ENCODE measurements at places on chromosomes 5 and 9.
A peak's percentile ranks its signal among the peaks of the same experiment; 100 is the strongest.

DNA sequence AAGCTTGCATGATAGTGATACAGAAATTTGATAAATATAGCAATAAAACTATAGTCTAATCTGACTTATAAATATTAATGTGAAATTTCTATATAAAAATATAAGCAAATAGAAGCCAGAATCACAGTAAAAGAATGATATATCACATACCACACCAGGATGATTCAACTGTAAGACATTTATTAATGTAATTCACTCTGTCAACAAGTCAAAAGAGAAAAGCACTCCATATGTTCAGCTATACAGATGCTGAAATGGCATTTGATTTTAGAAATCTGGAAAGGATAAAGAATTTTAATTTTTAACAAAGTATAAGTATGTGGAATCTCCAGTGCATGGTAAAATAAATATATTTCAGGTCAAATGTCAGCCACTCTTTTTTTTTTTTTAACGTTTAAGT, 372.4 kb downstream of the KCNN2 start:
- no peak for DNase-seq

DNA sequence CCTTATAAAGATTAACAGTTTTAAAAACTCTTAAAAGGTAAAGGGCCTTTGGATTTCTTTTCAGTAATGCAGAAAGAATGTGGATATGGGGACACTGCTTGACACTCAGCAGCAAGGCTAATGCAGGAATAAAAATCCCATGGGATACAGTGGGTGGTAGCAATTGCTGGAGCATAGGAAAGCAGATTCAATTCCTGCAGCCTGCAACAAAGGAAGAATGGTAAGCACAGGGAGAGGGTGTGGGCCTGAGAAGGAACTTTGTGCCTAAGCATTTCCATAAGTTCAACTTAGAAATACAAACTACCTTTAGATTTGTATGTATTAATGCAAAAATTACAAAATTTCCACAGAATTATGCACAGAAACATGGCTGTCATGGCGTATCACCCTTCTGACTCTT, 65.8 kb upstream of the CDK5RAP2 start:
- no peak for DNase-seq

GRCh38 chr9:132026932-132027585, 52.6 kb downstream of the MED27 start:
- no peak for DNase-seq

DNA sequence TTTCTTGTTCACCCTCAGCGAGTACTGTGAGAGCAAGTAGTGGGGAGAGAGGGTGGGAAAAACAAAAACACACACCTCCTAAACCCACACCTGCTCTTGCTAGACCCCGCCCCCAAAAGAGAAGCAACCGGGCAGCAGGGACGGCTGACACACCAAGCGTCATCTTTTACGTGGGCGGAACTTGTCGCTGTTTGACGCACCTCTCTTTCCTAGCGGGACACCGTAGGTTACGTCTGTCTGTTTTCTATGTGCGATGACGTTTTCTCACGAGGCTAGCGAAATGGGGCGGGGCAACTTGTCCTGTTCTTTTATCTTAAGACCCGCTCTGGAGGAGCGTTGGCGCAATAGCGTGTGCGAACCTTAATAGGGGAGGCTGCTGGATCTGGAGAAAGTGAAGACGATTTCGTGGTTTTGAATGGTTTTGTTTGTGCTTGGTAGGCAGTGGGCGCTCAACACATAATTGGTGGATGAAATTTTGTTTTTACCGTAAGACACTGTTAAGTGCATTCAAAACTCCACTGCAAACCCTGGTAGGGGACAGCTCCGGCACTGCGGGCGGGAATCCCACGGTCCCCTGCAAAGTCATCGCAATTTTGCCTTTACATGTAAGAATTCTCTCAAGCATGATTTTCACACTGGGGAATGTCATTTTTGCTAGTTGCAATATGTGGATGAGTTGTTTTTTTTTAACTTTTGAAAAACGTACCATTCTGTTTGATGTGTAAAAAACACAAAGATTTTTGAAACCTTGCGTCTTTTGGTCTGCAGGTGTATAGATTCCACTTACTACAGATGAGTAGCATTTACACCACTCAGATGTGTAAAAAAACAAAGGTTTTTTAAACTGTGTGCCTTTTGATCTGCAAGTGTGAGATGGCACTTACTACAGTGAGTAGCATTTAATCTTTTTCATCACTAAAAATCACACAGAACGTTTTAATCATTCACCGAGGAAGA, 631 bp upstream of the C9orf72 start:
- DNase-seq: peak; percentile 98

GRCh38 chr5:42912184-42912798, 100.6 kb upstream of the SELENOP start:
- DNase-seq: peak; percentile 58

DNA sequence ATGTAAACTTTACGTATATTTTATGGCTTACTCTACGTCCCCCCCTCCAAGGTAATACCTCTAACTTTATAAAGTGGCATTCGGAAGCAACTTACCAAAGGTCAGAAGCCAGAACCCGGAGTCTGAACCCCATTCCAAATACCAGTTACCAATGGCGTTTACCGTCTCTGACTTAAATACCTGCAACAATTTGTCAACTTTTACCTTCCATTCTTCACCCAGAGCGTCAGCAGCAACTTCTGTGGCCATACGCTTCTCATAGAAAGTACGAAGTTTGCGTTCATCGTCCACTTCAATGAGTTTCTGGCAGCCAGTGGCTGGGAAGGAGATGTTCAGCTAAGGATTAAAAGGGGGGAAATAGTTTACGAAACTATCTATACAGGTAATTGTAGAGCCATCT, 753 bp downstream of the RPS6 start:
- DNase-seq: no peak

GRCh38 chr9:78821126-78821822, 524.3 kb downstream of the PSAT1 start:
- DNase-seq: no peak

DNA sequence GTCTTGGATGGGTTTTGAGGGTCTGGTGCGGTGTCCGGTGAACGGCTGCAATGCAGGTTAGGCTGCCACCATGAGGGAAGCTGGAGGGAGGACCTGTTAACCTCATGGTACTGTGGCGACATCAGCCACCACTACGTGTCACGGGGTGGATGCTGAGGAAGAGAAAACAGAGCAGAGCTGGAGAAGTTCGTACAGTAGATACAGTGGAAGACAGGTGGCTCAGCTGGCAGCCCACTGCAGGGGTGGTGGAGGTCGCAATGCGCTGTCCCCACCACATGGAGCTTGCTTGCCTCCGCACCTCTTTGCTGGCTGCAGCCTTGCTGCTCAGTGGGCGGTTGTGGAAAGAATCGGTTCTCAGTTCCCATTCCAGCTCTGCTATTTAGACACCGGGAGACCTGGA, 2.8 kb downstream of the DCANP1 start:
- no peak for DNase-seq

- DNase-seq: no peak
Observed at GRCh38 chr5:61010467-61011454, 65.8 kb downstream of the NDUFAF2 start.

DNA sequence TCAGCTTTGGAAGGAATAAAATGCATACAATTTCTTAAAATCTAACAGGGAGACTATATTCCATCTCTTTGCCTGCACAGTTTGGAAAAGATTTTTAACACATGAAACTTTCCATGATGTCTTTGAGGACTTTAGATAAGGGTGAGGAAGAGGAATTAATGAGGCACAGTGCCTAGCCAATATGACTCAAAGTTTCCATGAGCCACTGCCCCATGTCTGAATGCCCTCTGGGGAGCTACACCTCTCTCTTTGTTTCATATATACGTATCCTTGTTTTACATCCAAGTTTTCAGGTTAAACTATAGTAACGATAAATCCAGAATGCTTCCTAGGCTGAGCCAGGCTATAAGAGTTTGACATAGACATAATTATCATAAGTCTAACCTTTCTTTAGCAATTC, 349.3 kb upstream of the TLE4 start:
- no peak for DNase-seq

GRCh38 chr5:35129921-35130485, 82.3 kb upstream of the AGXT2 start:
- peak; percentile 44 for DNase-seq

DNA sequence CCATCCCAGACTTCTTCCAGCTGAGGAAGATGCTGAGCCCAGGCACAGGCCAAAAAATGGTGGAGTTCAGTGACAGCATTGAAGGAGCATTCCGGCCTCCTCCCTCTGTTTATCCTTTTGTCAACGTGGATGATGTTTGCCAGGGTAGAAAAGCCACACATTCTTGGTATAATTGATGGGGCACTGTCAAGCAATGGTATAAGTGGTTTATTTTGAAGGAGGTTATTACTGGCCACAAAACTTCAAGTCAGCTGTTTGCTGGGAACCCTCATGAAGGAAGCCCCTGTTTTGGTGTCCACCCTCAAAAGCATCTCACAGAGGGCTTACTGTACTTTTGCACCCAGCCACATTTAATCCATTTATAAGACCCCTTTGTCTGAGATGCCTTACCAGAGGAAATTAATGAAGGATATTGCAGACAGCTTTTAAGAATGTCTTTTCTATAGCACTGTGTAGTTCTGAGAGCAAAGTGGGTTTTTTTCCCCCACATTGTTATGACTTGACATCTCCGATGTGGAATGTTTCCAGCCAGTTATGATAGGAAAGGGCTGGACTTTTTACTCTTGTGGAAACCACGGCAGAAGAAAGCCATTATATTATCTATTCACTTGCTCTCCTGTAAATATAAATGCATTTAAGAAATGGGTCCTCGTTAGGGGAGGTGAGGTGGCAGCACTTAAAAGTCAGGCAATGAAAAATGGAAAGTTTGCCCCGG, 95.5 kb upstream of the SPATA31D4 start:
- no peak for DNase-seq

GRCh38 chr5:87327998-87328397, 60.3 kb downstream of the RASA1 start:
- DNase-seq: no peak

DNA sequence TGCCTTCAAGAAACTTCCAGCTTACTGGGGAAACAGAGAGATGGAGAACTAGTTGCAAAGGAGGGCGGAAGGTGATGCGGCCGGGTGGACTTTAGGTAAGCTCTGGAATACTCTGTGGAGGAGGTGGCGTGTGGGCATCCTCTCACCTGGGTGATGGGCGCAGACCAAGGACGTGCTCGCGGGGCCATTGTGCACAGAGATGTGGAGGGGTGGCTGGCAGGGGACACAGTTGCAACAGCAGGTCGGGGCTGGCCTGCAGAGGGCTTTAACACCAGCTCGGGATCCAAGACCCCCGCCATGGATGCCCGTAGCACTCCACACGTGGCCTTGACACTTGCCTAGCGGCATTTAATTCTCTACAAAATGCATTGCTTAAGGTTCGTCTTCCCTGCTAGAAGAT, 26.6 kb downstream of the IER5L start:
- no peak for DNase-seq

DNA sequence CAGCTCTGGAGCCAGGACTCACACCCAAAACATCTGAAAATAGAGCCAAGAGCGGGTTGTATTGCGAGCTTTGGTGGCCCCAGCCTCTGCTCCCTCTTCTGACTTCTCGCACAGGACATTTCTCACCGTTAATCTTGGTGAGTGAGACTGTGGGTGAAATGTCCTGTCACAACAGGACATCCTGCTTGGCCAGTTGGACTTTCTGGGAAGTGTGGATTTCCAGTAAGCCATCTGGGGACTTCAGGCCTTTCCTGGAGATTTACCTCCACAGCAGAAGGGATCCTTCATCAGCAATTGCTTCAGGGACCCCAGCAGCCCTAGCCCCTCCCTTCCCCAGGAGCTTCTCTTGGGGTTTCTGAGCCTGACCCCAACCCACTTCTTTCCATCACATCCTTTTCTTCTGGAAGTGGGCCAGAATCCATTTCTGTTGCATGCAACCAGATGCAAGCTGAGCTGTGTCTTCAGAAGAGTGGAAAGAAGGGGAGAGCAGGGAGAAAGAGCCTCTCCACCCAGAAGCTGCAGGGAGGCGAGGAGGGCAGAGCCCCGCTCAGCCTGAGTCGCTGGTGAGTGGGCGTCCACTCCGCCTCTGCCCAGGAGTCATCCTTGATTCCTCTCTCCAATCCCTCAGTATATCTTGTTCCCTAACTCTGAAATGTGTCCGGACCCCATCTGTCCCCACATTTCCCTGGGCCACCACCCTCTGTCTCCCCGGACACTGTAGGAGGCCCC, 50.3 kb upstream of the GADD45G start:
- DNase-seq: no peak

GRCh38 chr9:85185486-85186217, 516.1 kb downstream of the NTRK2 start:
- no peak for DNase-seq

- DNase-seq: no peak
Observed at GRCh38 chr5:400282-401145, 42.5 kb upstream of the EXOC3 start.

- peak; percentile 70 for DNase-seq
Observed at GRCh38 chr5:176542135-176542595, 5.0 kb upstream of the RNF44 start.

- no peak for DNase-seq
Observed at GRCh38 chr9:22044583-22044982, 35.5 kb upstream of the CDKN2B start.

DNA sequence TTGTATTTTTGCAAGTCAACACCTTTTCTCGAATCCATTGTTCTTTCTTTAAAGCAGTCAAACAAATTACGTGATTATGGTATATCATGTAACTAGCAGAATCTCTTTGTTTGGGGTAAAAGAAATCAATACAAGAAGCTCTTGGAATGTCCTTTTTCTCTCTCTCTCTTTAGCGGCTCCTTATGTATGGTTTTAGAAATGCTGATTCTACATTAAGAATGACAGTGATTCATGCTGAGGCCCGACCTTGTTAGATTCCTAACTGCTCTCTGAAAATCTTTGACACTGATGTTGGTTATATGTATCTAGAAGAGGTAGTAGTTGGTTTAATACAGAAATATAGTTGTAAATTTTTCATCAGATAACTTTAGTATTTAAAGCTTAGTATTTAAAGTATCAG, 76.4 kb downstream of the SNX24 start:
- DNase-seq: no peak

Data from activated CD4-positive, alpha-beta T cell treated with anti-CD3 and anti-CD28 coated beads for 4 hours (primary cell).